ENCODE measurements at places on chromosomes 7 and 10.

DNA sequence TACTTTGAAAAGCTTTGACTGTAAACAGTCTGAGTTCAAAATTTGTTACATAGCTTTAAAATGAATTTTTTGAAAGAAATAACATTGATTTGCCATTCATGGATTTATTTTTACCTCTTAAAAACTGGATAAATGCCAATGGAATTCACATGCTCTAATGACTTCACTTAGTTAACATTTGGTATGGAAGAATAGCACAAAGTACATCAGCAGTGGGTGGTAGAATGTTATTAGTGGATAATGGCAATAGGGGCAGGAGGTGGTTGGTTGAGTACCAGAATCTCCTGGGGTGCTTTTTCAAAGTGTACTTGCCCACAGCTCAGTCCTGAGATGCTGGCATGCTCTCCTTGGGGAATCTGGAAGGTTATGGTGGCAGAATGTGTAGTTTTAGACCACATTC is 4.7 kb downstream of the PPP1R9A start:
- no peak for DNase-seq

GRCh38 chr10:30988831-30989435 is 42.7 kb downstream of the ZNF438 start:
- DNase-seq: no peak

GRCh38 chr7:116796471-116796870 is 65.9 kb upstream of the CAPZA2 start:
- no peak for DNase-seq

GRCh38 chr10:106958589-106959361 is 205.7 kb downstream of the SORCS1 start:
- DNase-seq: no peak

GRCh38 chr10:113612154-113612553 is 51.7 kb downstream of the NRAP start:
- DNase-seq: no peak
